AG04450 (cell line): ENCODE measurements at places on chromosomes 5 and 9. TPM values are rescaled to one million over a fixed set of nuclear protein-coding genes. Genes with fewer than 3 reads are reported as not detected.

GRCh38 chr5:56543441-56544388 is 271.6 kb upstream of the MAP3K1 start:
- DNase-seq: peak; percentile 30

GRCh38 chr5:170576602-170577535 is 73.0 kb downstream of the KCNIP1 start:
- no peak for DNase-seq

- no peak for DNase-seq
These were observed 28.4 kb downstream of the JADE2 start for GRCh38 chr5:134553821-134554267.

DNA sequence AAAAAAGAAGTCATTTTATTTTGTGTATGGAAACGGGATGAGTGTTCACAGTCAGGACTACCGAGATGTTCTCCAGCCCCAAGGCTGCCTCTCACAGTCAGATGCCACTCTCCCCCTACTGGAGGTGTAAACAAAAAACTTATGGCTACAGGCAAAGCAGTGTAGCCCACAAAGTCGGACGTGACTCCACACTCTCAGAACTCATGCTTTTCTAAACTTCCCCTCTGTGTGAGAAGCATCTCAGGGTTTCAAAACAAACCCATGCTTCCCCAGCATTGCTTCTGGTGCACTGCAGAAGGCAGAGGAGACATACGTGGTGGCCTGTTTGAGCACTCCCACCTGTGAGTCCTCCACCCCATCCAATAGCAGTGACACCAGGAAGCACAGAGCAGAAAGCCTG is 580.3 kb downstream of the BNC2 start:
- no peak for DNase-seq

DNA sequence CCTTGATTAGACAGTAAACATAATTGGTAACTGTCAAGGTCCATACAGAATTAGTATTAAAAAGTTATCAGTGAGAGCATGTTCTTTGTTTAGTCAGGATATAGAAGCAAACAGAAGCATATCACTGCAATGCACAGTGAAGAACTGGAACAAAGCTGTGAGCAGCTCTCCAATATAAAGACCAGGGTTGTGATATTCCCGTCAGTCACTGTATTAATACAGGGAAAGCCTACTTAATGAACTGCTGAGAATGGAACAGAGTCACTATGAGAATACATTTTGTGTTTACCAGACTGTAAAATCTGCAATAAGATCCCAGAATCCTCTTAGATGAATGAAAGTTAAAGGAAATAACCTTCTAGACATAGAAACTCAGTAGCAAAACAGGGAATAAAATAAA is 58.2 kb downstream of the EFNA5 start:
- no peak for DNase-seq

GRCh38 chr9:71602652-71603051 is 165.7 kb downstream of the CEMIP2 start:
- DNase-seq: no peak

DNA sequence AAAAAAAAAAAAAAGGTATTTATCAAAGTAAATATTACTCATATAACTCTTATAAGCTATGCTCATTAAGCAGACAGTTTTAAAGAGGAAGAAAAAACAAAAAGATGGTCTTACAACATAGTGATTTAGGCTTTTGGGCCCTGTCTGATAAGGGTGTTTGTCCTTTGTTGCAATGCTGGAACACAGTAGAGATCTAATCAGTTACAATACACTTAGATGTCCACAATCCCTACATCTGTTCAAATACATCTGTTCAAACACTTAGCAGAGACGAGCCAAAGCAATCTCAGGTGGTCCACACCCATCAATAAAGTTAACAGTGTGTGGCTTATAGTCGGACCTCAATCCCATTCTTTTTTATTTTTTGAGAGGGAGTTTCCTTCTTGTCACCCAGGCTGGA is 11.0 kb downstream of the PRXL2C start:
- no peak for DNase-seq

DNA sequence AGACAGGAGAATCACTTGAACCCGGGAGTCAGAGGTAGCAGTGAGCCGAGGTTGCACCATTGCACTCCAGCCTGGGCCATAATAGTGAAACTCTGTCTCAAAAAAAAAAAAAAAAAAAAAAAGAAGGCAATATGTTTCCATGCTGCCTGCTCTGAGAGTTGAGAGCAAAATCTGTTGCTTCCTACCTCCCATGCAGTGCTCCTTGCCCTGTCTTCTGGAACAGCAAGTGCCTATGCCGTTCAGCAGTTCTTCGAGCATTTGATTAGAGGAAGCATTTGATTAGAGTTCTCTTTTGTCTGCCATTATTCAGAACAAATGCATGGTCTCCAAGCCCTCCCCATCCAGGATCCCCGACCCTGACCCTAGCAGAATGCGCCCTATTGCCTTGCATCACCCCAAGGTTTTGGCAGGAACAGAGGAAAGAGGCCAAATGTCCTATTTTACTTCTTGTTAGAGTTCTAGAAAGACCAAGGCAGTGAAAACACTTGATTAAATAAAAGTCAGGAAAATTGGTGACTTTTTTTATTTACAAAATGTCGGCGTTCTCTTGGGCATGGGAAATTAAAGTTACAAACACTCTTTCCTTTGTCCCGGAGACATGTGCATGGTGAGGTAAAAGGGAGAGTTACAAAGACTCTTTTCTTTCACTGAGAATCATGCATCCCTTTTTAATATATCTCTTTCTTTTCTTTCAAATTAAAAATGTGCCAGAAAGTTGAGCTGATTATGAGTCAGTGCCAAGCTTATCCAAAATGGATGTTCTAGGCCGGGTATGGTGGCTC is 27.8 kb upstream of the FSD1L start:
- no peak for DNase-seq

GRCh38 chr9:104342552-104342951 is 161.5 kb upstream of the OR13F1 start:
- DNase-seq: no peak

The DMGDH gene
- 1.7 and 1.9 TPM in 2 replicates for polyA plus RNA-seq

The RPL7A gene
- polyA plus RNA-seq: 2,708 and 3,305 TPM in 2 replicates

The PAPPA gene
- polyA plus RNA-seq: 56.1 and 65.0 TPM in 2 replicates

The SLCO6A1 gene
- not detected in 2 replicates for polyA plus RNA-seq
